Substantia nigra (tissue), 51 donors: ENCODE measurements at places on chromosomes 7 and 10.
A peak's percentile ranks its signal among the peaks of the same experiment; 100 is the strongest.

- DNase-seq, result no peak
Measured at GRCh38 chr7:37527109-37527508, 78.4 kb upstream of the ELMO1 start.

GRCh38 chr7:117901089-117901797, 28.0 kb upstream of the CTTNBP2 start:
- no peak for DNase-seq

- no peak for DNase-seq
Measured at GRCh38 chr10:22978918-22979317, 51.1 kb downstream of the ARMC3 start.

DNA sequence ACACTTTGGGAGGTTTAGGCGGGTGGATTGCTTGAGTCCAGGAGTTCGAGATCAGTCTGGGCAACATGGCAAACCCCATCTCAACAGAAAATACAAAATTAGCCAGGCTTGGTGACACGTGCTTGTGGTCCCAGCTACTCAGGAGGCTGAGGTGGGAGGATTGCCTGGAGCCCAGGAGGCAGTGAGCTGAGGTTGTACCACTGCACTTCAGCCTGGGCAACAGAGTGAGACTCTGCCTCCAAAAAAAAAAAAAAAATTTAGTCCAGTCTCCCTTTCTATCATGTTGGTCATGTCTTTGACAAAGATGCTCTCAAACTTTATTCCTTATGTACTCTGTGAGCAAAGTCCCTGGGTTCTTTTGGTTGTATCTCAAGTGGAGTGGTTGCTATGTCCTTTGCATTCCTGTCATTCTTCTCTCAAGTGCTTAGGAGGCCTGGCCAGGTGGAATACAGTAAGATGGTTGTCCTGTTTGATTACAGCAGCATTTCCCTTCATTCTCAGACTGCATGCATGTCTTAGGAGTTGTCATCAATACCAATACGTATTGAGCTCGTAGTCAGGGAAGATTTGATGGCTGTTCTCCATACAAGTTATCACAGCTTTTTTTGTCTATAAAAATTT, 85.7 kb downstream of the MMRN2 start:
- DNase-seq, result no peak

GRCh38 chr7:132757783-132758182, 181.5 kb upstream of the PLXNA4 start:
- DNase-seq, result no peak

DNA sequence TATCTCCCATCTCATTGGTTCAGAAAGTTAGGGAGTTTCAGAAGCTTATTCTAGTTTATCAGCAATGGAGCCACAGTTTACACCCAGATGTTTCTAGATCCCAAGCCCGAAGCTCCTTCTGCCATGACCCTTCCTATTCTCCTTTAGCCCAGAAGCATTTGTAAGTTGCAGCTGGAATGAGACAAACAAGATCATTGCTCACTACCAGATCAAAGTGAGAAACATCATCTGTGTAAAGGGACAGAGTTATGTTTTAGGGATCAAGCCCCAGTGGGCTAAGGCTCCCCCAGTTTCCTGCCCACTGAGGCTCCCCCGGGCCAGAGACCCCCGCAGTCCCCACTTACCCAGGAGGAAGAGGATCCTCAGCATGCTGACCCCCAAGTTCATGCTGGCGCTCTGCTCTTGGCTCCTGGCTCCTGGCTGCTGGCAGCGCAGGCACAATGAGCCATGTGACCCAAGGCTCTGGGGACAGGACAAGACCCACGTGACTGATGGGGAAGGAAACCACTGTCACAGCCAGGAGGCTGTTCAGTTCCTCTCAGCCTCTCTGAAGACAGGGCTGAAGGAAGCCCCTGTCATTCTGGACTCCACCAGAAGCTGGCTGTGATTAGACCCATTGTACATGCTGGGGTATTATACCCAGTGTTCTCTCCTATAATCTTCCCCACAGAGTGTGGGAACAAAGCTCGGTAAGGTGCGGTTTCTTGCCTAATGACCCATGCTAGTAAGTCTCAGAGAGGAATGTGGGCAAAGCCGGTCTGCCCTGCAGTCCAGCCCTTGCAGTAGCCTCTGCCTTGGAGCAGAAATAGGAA, at the start of gene TMEM273:
Gene TMEM273 (minus strand): TSS at position 442 of the 812 bp plus-strand sequence. CDS start 55 bp downstream, at position 387.
- DNase-seq, result peak; percentile 85

GRCh38 chr7:53237344-53237913, 202.0 kb downstream of the POM121L12 start:
- DNase-seq, result no peak

DNA sequence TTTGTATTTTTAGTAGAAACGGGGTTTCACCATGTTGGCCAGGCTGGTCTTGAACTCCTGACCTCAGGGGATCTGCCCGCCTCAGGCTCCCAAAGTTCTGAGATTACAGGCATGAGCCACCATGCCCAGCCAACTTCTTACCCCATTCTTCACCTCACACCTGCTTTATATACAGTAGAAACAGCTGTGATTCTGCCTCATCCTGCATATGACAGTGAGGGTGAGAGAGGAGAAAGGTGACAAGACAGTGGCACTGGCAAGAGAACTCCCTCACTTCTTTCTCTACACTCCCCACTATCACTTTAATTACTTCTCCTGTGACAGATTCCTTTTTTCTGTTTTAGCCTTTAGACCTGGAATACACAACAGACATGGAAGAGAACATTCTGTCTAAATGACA, 61.8 kb upstream of the CAPZA2 start:
- DNase-seq, result no peak

- no peak for DNase-seq
Measured at GRCh38 chr10:105391670-105392351, 750.7 kb downstream of the SORCS3 start.

GRCh38 chr7:82443547-82444219, at the start of gene CACNA2D1:
Gene CACNA2D1 (minus strand): TSS chr7:82443777.
- DNase-seq, result peak; percentile 81

DNA sequence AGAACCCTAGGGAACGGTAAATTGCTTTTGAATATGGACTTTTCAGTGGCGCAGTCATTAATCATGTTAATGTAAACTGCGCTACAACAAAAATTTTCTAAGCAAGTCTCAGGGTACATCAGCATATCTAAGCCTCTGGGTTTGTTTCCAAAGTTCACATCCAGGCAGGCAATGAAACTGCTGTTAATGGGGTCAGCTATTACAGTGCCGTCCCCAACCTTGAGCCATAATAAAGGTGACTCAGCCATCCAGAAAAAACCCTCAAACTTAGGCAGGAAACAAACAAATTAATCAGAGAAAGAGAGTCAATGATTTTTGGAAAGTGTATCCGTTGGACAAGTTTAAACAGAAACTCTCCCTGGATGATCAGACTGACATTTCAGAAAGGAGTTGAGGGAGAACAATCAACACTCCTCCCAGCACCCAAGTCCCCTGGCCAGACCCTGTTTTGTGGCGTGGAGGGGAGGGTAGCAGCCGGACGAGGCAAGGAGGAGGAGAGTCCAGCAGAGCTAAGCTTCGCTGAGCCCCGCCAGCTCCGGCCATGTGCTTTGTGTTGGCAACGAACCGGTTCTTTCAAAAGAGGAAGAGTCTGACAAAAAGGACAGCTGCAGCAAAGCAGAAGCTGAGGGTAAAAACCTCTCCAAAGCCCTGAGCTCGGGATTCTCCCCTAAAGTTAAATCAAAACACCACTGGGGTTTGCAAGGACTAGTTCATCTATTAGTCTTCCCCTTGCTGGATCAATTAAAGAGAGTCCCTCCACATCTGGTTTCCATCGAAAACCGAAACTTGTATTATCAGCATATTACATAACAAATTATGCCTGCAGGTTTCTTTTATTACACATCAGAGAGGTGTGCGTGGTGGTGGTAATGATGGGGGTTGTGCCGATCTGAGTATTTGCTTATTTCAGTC, 3.6 kb downstream of the FAM53B start:
- no peak for DNase-seq

DNA sequence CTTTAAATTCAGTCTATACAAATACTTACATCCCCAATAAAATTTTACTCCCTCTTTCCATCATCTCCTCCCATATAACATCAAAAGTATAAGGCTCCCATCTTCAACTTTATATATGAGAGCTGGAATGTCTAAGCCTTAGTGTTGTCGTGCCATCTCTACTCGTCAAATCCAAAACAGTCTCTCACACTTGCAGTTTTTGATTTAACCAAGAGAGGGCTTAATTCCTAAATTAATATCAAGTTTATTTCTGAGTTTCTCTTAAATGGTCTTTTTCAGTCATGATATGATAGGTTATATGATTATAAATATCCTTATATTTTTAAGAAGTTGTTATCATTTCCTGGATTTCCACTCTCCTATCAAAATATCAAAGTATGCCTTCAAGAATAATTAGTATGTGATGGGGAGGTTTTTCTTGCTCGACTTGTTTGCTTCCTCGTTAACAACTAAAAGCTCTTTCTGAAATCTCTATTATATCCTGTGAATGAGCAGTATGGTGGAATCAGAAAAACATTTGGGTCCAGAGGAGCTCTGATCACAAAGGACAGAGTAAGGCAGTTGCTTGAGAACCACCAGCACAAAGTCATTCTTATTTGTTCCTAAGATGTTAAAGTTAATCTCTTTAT, 12.5 kb upstream of the LIPK start:
- no peak for DNase-seq

DNA sequence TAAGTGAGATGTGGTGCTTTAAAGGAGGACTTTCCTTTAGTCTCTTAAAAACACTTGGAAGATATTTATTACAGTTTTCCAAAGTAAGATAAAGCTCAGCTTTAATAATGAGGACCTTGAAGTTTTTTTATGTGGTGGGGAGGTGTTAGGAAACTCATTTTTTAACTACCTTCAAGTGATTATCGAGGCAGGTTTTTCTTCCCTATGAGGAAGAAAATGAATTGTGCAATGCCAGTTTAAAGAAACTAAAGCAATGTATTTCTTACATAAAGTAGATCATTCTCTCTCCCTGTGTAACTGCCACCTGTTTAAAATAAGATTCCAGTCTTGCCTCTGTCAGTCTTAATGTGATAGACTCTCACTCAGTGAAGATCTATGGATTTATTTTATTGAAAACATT, 27.9 kb downstream of the ZEB1 start:
- DNase-seq, result no peak

DNA sequence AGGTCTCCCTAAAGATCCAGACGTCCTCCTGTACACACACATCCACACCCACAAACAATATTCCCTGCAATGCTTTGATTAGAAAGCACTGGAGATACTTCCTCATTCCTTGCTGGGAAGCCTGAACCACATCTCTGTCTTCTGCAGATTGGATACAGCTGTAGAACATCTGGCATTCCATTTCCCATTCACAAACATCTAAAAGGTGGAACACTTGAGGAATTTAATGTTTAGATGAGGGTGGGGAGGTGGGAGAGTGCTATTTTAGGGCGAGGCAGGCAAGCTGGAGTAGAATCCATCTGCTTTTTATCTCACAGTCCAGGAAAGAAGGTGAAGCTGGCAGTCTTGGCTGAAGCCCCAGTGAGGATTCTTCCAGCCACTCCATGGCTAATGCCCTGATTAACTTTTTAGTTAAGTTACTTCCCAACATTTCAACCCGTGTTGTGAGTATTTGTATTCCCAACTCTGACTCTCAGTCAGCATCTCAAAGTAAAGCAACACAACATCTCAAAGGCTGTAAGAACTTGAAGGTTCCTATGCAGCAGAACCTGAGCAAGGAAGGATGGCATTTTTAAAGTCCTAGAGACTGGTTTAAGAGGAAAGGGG, 46.1 kb downstream of the CYTH3 start:
- no peak for DNase-seq

DNA sequence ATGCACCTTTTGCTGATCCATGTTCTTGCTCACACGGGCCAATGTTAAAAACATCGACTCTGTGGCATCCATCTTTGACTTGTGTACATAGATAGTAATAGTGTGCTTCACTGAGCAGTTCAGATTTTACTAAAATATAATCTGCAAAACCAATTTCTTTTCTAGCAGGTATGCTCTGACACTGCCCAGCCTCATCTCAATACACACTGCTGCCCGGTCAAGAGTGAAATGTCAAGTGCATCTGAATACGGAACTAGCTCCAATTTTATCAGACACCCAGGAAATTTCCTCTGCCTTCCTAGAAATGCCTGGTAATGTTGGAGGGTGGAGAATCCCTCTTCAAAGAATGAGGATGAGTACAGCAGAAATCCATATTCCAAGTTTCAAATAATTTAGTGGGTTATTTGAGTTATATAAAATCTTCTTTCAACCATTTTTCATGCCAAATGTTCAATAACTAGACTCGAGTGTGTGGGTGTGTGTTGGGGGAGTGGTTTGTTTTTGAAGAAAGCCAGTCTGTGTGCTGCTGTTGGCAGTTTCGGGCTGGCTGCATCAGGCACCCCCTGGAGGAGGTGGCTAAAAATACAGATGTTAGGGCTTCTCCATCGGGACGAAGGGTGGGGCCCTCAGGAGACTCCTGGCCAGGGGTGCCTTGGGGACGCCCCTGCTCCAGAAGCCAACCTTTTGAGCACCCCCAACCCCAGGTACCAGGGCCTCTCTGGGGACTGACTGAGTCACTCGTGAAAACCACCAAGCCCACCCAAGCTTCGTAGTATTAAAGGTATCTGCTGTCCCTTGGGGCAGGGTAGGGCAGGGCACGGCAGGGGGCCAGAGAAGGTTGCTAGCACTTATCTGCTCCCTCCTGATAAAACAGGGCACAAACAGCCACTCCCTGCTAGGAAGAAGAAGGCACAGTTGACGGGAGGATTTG, 15.4 kb downstream of the CTBP2 start:
- no peak for DNase-seq

DNA sequence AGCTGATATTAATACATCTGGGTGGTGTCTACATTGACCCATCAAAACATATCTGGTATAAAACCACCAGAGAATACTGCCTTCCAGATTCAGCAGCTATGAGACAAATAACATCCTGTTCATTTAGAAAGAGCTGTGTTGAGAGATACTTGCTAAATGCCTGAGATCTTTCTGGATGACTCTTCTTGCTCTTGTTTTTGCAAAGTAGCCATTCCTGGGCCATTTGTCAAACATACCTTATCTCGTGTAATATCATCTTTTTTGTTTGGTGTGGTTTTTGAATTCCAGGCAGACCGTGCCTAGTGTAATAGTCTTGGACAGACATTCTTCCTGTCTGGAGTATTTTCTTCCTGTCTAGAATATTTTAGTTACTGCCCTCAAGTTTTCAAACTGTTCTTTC, 74.7 kb upstream of the PRR15 start:
- no peak for DNase-seq

- no peak for DNase-seq
Measured at GRCh38 chr7:16739863-16740622, 13.5 kb upstream of the TSPAN13 start.

GRCh38 chr10:64271983-64272382, 750.8 kb downstream of the REEP3 start:
- no peak for DNase-seq

DNA sequence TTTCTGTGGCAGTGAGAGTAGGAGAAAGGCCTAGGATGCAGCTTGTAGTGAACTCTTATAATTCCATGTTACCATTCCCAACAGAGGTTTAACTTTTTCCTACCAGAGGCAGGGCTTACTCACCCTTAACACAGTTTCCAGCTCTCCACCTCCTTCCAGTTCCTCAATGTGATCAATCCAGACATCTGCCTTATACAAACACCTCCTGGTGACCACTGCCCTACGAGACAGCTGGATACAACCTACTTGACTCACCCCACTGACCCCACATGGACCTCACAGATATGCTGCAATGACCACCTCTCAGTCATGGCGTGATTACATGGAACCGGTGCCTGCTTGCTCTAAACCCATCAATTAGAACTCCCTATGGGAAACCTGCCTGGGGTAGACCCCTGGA, 326.5 kb downstream of the TNS3 start:
- no peak for DNase-seq

GRCh38 chr10:34449836-34450235, 365.3 kb downstream of the PARD3 start:
- DNase-seq, result no peak
